ENCODE measurements at places on chromosomes 2 and 18.

DNA sequence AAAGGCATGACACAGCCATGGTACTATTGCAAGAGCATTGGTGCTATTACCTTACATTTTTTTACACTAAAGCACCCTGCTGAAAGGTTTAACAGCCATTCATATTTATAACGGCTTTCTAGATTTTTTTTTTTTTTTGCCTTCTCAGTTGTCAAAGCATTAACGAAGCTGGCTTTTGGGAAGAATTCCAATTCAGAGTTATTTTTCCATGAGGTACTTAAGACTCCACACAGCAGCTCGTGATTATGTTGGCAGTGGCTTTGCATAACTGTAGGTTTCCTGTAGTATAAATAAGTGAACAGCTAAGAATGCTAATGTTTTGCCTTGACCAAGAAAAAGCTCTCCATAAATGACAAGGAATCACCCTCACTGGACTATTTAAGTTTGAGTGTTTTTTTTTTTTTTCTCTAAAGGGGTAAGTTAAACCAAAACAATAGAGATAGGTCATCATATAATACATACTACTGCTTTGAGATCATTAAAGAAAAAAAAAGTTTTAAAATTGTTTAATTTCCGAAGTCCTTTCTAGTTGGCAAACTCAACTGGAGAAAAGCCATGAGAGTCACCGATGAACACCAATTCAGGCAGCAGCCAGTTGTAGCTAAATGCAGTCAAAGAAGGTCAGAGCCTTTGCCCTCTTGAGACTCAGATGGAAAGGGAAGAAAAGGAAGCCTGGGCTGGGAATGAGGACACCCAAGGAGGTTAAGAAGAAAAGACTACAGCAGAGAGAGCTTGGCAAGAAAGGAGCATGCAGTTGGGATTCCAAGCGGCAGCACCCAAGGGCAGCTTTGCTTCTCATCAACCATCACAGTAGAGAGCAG is 187.4 kb upstream of the NCKAP5 start:
- no peak for DNase-seq

GRCh38 chr2:185374878-185375277 is 363.7 kb upstream of the FSIP2 start:
- no peak for DNase-seq

- DNase-seq = no peak
These were observed 67.1 kb upstream of the MSTN start for GRCh38 chr2:190129421-190130199.

DNA sequence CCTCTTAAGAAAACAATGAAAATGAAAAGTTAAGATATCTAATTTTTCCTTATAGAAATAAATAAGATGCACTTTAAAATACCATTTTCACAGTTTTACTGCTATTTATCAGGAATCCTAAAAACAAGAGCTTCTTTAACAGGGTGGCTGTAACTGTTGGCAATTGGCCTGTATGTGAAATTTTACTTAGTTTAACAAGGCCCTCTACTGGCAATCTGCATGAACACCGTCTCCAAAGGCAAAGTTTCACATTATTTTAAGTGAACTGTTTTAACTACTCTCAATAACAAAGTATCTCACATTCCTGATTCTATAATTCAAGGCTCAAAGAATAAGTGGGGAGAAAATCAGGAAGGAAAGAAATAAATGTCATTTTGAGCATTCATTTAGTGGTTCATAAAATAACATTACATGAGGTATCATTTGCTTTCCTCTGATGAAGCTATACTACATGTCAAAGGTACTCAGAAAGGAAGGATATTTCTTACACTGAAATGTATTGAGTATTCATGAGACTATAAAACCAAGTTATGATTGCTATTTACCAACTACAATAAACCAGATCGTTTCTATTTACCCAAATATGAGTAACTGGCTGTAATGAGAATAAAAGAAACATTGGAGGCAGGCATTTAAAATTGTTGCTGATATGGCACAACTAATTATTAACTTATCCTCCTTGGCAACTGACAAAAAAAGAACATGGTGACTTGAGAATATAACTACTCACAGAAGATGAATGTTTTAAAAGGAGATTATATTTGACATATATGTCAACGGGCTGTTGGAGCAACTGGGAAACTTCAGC is 7.0 kb downstream of the NCKAP5 start:
- no peak for DNase-seq

GRCh38 chr2:195026261-195026660 is 630.8 kb upstream of the SLC39A10 start:
- DNase-seq = no peak

GRCh38 chr2:119377294-119377992 is 10.7 kb downstream of the DBI start:
- DNase-seq = no peak

DNA sequence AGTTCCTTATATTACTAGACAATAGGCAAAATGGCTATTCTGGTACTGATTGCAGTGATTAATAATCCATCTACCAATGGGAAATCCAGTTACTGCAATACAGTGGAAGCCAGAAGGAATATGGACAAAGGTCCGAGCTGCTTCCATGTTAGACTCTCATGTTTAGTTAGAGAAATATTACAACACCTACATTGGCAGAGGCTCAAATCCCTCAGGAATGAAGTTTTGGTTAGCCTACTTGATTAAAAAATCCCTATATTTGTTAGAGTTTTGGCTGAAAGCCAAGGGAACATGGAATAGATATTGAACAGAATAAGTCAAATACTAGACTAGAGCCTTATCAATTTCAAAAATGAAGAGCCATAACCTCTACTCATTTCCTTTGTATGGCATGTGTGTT is 48.5 kb downstream of the ARL6IP6 start:
- DNase-seq = no peak

GRCh38 chr2:191691016-191691735 is 13.2 kb downstream of the NABP1 start:
- peak; percentile 58 for DNase-seq

DNA sequence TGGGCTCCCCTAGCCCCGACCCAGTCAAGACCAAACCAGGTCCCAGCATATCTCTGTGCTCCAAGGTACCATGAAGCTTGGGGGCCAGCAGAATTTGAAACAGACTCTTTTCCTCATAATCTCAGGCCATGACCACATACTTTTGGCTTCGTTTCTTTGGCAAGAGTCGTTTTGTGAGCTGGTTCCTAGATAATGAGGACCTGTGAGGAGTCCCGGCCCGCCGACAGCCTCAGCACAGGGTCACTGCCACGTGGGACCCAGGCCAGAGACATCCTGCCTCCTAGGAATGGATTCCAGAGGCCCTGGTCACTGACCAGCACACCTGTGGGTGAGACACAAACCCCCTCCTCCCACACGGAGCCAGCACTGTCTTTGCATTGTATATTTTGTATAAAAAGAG is 73.5 kb downstream of the VAPA start:
- DNase-seq = no peak

GRCh38 chr2:25078170-25079049 is 36.5 kb downstream of the EFR3B start:
- DNase-seq = no peak

- DNase-seq = no peak
These were observed 175.2 kb upstream of the PKDCC start for GRCh38 chr2:41872646-41873045.

- DNase-seq = no peak
These were observed 166.4 kb upstream of the MSH6 start for GRCh38 chr2:47616506-47616905.

GRCh38 chr2:222380456-222380855 is 43.9 kb upstream of the SGPP2 start:
- no peak for DNase-seq

DNA sequence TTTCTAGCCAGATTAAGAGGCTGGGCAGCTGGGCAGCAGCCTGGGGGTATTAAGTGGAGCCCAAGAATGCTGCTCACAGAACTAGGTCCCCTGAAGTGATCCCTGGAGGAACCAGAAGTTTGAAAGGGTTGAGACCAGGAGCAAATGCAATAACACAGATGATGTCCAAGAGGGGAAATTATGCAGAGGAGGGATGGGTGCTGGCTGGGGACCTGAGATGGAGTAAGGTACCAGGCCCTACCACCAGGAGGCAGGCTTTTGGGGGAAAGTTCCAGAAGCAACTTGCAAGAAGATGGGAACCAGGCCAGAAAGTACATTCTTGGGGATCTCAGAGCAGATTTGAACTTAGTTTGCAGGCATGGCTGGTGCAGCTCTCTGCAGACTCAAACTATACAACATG is 175.1 kb downstream of the NCK2 start:
- peak; percentile 20 for DNase-seq

- no peak for DNase-seq
These were observed 56.9 kb upstream of the CCDC141 start for GRCh38 chr2:179106676-179107428.

DNA sequence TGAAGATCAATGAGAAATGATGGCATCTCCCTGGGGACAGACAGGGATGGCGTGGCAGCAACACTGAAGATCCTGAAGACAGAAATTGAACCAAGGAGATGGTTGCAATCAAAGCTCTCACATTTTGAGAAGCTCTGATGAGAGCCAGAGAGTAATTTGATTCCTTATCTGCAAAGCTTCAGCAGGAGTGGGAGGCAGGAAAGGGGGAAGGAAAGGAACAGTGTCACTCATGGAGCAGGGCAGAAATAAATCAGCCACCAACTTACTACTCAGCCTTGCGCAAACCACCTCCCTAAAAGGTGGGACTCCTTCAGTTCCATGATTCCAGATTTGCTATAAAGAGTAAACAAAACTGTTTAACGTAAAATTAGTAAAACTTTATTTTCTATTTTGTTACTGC is 119.2 kb downstream of the CACNB4 start:
- no peak for DNase-seq

GRCh38 chr2:149858901-149859634 is 271.5 kb upstream of the MMADHC start:
- no peak for DNase-seq

DNA sequence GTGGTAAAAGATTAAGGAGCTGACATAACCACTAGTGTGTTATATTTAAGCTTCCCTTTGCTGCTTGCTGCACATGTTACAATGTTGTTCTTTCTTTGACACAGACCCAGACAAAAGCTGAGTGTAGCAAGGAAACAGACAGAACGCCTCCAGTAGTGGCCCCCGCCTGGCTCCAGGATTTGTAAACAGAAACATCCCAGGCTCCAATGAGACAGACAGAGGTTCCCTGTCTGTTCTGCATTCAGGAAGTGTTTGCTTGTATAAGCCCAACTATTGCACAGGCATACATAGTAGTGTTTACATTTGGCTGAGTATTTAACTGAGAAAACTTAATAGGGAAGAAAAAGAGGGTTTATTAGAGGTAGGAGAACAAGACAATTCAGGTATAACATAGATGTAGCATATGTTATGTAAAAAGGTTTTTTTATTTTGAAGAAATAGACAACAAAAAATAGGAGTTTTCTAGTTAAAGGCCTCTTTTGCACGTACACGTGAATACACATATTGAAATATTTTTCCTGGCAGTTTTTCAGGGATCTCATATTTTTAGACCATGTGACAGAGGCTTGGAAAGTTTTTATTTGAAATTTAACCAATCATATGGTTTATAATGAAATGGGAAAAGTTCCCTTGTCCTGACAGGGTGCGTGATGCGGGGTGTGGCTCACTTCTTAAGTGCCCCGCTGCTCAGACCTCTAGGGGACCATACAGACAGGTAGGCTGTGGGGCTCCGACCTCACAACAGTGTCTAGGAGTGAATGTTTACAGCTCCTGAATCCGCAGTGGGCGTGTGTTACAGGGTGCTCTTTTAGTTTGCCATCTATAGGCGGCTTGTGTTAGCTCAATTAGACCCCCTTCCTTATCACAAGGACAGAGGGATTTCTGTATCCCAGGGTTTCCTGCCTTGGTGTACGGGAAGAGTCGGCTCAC is 118.4 kb downstream of the BMPR2 start:
- no peak for DNase-seq

- DNase-seq = no peak
These were observed 36.4 kb downstream of the MAP2 start for GRCh38 chr2:209460151-209460761.

DNA sequence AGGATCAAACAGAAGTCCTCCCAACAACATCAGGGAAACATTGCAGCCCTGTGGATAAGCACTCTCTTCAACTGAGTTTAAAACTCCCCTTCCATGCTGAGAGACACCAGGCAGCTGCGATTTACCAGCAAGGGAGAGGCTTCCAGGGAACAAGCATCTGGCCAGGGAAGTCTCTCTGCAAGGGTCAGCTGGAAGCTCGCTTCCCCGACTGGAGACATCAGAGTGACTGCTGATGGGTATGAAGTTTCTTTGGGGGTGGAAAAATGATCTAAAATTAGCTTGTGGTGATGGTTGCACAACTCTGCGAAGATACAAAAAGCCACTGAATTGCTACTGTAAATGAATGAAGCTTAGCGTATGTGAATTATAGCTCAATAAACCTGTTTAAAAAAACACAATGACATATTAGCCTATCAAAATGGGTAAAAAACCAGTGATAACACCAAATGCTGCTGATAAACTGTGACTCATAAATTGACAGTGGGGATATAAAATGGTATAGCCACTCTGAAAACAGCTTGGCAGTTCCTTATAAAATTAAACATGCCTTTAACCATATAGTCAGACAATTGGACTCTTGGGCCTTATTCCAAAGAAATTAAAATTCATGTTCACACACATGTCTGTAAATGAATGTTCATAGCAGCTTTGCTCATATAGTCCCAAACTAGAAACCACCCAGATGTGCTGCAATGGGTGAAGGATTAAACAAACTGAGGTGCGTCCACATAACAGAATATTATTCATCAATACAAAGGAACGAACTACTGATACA is 1082.0 kb downstream of the SOCS6 start:
- DNase-seq = no peak

DNA sequence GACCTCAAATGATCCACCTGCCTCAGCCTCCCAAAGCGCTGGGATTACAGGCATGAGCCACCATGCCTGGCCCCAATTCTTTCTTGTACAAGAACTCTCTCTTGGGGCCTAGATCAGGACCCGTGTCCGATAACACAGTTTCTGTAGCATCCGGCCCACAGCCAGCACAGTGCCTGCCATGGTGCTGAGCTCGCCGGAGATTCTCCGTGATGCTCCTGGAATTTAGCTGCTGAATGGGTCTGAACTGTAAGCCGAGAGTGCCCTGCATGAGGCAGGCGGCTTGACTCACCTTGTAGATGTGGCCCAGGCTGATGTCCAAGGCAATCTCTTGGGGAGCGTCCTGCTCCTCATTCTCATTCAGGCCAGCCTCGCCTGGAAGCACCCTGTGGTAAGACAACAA is 53.3 kb upstream of the SEMA4C start:
- DNase-seq = no peak

DNA sequence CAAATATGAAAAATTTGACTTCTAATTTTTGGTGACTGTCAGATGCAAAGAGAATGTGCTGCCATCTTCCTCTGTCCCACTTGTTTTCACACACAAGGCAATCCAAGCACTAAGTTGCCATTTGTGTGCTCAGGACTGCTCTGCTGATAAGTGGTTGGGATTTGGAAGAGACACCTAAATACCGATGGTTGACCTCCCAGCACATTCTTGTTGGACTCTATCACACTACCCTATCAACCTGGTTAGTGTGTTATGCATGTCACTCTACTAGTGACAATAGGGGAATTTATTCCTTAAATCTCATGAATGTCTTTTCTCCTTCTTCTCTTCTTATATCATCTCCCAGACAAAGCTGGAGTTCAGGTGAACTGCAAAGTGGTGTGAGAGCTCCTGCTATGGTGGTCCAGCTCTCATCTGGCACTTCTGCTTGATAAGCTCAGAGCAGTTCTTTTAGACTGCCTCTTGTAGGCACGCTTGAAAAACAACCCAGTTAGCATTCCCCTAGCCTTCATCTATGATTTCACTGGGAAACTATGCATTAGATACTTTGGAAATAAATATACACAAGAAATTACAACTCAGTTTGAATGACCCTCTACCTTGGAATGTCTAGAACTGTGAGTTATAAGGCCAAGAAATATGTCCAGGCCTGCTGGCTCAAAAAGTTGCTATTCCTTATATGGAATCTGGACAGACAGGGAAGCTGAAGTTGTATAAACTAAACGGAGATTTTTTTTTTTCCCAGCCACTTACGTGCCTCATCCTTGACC is 404.8 kb downstream of the MEIS1 start:
- DNase-seq = no peak

Data from stimulated activated effector memory CD8-positive, alpha-beta T cell treated with anti-CD3 and anti-CD28 coated beads, Interleukin-12 subunit alpha, Interleukin-12 subunit beta, amount 100 ng/mL, for 72 hours (primary cell).